ENCODE measurements at places on chromosomes 13 and 19.

DNA sequence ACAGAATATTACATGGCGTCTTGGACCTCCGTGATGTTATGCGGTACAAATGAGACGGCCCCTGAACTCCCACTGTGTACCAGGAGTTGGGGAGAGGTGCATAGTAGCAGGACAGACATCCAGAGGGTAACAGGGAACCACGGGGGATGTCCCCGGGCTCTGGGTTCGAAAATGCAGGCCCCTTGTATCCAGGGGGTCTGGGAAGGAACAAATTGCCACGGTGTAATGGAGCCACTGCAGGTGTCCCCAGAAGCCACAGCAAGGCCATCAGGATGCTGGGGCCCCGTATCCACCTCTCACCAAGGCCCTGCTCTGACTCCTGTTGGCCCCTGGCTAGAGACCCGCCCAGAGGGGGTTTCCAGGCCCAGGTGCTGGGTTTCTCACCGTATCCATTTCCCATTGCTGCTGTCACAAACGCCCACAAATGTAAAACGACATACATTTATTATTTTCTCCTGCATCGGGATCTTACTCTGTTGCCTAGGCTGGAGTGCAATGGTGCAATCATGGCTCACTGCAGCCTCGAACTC, 77.8 kb downstream of the INSR start:
- no peak for DNase-seq

DNA sequence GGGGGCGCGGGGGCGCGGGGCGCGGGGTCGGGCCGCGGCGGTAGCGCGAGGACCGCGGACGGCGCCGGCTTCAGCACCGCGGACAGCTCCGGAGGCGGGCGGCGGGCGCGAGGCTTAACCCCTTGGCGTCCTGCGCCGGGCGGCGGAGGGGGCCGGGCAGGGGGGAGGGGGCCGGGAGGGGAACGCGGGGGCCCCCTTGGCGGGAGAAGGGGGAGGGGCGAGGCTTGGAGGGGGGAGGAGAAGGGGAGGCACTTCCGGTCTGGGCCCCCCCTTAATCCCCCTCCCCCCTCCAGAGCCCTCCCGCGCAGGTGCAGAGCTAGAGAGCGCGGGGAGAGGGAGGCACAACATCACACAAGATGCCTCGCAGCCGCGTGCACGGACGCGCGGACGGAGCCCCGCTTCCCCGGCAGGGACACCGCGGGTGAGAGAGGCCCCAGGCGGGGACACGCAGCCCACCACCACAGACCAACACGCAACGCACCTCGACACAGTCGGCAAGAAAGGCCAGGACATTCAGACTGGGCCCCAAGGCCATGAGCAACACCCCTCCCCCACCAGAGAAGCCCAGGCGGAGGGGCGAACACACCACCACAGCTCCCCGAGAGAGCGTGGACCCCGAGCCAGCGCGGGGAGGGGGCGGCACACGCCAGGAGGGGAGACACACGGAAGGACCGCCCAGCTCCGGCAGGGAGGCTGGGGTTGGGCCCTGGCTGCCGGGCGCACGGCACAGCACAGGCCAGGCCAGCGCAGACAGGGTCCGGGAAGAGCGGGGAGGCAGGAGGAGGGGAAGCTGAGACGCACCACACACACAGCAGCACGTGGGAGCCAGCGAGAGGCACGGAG, 24.1 kb downstream of the SHANK1 start:
- DNase-seq, result peak; percentile 44

GRCh38 chr13:42424182-42424581, 149.8 kb upstream of the TNFSF11 start:
- DNase-seq, result no peak

DNA sequence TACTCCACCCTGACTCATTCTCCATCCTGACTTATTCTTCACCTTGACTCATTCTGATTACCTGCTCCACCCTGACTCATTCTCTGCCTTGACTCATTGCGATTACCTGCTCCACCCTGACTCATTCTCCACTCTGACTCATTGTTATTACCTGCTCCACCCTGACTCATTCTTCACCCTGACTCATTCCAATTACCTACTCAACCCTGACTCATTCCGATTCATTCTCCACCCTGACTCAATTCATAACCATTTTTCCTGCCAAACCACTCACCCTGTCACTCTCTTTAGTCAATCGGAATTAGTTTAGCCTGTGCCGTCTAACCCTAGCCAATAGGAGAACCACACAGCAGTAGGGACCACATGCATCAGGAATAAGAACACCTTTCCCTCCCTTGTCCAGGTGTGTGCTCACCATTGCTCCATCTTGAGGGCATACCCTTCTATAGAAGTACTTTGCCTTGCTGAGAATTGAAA, 1227.4 kb upstream of the PCDH20 start:
- DNase-seq, result peak; percentile 56

Data from NCI-H69 (cell line).